GM04503 (cell line): ENCODE measurements at places on chromosomes 11 and 22.

GRCh38 chr11:18527512-18527911, 770 bp upstream of the TSG101 start:
- DNase-seq: peak; percentile 20

DNA sequence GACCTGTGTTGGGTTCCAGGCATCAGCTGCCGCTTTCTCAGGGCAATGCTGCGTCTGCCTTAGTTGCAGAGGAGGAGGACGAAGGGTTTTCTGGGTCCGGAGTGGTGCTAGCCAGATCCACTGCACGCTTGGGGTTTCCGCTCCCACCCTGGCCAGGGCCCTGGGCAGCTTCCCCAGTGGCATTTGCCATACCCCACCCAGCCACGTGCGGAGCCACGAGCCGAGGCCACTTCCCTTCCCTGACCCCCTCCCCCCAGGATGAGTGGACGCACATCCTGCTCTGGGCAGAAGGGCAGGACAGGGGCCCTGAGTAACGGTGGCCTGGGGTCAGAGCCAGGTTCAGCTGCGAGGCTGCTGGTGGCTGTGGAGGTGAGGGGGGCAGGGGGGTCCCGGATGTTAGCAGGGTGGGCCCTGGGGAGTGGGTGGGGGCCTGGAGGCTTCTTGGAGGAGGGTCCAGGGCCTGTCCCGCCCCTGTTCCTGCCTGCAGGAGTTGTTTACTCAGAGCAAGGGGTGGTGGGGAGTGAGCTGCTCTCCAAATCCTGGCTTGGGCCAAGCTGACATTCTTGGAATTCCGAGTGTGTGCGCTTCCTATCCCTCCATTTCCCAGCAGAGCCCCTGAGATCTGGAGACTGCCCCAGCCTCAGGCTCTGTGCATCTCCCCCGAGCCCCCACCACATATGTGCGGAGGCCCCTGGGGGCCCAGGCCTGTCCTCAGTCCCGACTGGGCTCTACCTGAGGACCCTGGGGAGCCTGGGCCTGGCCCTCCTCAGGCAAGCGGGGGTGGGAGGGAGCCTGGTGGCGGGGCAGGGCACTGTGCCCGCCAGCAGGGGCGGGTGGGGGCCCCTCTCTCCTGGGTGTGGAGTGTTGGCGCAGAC, 1.4 kb downstream of the TSPAN4 start:
- peak; percentile 92 for DNase-seq

DNA sequence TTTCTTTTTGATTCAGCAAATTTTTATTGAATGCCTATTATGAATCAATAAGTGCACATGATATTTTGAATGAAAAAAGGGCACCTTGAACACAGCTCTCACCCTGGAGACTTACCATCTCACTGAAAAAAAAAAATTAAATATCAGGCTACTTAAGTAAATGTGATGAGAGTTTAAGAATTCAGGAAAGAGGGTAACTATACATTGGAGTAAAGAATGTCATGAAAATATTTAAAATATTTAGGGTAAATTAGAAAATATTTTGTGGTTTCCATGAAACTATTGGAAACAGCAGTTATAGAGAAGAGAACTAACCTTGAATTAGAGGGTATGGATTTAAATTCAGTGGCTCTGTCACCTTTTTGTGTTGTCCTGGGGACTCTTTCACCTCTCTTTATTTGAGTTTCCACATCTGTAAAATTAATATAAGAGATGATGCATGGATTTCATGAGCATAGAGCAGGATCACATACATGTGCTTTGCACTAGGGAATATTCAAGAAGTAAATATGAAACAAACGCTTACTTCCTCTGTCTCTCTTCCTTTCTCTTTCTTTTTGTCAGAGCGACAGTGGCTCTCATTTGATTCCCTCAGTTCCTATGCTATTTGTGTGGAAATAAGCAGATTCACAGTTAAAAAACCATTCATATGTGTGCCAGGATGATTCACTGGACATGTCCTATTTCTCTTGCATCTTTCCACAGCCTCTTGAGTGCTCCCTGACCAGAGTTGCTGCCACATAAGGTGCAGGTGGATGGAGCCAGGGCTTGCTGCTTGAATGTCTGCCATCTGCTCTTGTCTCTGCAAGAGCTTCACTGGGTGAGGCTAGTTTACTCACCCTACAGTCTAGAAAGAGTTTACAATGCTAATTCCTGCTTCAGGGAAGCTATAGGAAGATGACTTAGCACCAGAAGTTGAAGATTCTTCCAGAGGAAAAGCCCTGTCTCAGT, 533.1 kb downstream of the ETS1 start:
- DNase-seq: no peak

DNA sequence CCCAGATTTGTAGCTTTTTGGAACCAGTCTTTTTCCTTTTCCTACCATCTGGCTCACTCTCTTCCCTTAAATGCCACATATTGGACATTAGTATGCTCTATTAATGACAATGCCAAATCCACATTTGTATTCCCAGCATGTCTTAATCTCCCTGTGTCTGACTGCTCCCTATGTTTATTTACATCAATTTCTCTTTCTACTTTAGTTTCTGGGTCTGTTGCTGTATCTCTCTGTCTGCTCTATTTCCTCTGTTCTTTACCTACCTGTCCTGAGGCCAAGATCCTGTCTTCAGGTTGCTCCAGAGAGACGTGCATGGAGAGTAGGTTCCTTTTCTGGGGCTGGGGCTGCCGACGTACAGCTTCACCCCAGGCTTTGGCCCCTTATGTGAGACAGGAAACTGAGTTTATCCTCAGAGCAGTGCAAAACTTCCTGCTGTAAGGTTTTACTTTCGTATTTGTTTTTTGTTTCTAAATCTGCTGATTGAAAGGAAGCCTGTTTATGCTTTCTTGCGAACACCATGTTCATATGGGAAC, 25.6 kb downstream of the OR2AG2 start:
- no peak for DNase-seq

DNA sequence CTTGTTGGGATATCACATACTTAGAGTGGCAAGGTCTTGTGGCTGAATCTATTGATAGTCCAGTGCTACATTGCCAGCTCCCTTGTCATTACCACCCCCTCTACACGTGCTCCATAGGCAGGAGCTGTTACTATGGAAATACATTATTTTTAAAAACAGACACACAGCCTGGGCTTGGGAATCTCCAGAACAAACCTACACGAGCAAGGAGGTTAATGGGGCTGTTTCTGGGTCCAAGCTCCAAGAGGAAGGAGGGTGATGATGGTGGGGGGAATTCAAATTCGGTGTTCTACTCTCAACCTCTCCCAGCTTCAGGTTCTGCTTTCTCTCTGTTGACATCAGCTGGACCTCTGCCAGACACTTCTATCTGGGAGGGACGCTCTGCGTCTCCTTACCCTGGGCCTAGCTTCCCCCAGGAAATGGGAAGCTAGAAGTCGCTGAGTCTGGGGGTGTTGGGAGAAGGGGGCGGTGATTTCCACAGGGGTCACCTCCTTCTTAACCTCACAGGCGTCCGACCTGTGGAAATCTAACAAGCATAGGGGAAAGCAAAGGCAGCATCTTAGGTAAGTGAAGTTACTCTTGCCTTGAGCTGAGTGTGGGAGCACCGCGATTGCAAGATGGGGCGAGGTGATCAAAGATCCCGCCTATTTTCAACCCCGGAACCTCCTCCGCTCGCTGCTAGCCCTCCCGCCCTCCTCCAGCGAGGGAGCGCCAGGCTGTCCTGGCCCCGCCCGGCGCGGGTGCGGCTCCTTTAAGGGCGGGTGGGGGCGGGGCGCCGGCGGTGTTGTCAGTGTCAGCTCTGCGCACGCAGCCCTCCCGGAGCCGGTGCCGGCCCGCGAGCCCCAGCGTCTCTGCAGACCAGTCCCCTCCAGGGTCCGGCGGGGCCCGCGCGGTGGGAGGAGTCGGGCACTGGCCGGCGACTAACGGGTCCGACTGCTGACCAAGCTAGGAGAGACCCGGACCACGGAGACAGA, at the start of gene C2CD2L:
Gene C2CD2L (plus strand): TSS at position 781 of the 974 bp plus-strand sequence. CDS start 398 bp downstream, outside the sequence.
- peak; percentile 49 for DNase-seq

- no peak for DNase-seq
Observed at GRCh38 chr22:40621309-40622151, 15.0 kb downstream of the MRTFA start.

DNA sequence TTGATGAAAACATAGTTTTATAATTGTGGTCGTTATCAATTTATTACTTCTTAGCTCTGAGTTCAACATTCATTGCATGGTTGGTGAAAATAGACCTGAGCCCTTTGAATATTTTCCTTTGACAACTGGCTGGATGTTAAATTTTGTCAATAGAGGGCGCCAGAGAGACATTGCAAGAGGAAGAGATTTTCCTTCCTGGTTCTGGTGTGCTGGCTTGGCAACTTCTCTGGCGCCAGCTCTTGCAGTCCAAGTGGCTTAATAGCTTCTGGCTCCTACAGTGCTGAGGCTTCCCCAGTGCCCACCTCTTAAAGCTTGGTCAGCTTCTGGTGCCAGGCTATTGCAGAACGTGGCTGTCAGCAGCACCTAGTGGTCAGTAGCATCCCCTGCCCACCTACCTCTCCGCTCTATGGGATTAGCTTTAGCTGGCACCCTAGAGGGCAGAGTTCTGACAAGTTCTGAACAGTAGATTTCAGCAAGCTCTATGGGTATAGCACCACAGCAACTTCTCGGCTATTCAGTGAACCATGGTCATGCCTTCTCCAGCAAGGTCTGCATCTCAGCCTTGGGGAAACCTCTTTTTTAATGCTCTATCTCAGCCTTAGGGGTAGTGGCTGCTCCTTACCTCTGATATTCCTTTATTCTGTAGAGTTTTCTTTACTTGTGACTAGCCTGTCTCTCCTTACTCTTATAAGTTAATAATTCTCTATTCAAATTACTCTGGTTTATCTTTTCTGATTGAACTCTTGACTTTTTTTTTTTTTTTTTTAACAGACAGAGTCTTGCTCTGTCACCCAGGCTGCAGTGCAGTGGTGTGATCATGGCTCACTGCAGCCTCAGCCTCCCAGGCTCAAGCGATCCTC, 59.4 kb downstream of the ACER3 start:
- DNase-seq: peak; percentile 36
